ENCODE measurements at places on chromosomes 12 and 14.

DNA sequence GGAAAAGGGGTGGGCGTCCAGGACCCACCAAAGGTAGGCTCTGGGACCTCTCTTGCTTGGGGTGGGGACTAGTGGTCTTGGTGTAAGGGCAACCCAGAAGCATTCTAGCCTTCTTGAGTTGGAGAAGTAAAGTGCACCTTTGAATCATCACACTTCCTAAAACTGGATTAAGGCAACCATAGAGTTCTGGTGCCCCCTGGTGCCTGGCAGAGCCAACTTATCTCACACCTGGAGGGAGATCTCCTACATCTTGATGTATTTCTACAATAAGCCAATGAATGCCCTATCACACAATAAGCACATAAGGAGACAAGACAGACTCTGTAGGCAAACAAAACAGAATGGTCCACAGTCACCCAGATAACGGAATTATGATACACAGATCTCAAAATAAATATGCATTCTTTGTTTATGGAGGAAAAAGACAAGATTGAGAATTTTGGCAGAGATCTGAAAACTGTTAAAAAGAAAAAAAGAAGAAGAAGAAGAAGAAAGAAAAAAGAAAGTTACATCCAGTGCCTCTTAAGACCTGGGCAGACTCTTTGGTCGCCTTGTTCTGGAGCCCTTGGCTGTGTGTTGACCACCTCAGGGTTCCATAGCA lies 95.9 kb upstream of the PPP2R5C start:
- no peak for DNase-seq

- no peak for DNase-seq
Measured at GRCh38 chr12:98341026-98341425, 174.4 kb upstream of the TMPO start.

GRCh38 chr14:65471038-65471878 lies 58.7 kb downstream of the FUT8 start:
- DNase-seq = no peak

- peak; percentile 21 for DNase-seq
Measured at GRCh38 chr12:1634590-1635191, 5.7 kb downstream of the WNT5B start.

GRCh38 chr14:72651081-72651480 lies 242.8 kb downstream of the DPF3 start:
- no peak for DNase-seq

DNA sequence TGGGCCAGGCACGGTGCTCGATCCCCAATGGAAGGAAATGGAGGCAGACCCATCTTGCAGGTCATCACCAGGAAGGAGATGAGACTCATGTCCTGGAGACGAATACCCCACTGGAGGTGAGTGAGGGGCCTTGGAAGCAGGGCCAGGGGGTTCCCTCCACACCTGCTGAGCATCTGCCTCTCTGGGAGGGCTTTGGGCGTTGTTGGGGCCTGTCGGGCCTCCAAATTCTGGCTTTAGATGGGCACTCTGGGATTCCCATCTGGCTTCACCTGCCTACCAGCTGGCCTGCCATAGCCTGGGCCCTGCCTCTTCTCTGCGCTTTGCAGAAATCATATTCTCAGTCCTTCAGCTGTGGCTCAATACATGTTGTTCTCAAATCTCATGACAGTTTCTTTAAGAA lies 13.9 kb downstream of the RTL1 start:
- no peak for DNase-seq

GRCh38 chr12:26331960-26332359 lies 136.6 kb downstream of the SSPN start:
- DNase-seq = no peak

DNA sequence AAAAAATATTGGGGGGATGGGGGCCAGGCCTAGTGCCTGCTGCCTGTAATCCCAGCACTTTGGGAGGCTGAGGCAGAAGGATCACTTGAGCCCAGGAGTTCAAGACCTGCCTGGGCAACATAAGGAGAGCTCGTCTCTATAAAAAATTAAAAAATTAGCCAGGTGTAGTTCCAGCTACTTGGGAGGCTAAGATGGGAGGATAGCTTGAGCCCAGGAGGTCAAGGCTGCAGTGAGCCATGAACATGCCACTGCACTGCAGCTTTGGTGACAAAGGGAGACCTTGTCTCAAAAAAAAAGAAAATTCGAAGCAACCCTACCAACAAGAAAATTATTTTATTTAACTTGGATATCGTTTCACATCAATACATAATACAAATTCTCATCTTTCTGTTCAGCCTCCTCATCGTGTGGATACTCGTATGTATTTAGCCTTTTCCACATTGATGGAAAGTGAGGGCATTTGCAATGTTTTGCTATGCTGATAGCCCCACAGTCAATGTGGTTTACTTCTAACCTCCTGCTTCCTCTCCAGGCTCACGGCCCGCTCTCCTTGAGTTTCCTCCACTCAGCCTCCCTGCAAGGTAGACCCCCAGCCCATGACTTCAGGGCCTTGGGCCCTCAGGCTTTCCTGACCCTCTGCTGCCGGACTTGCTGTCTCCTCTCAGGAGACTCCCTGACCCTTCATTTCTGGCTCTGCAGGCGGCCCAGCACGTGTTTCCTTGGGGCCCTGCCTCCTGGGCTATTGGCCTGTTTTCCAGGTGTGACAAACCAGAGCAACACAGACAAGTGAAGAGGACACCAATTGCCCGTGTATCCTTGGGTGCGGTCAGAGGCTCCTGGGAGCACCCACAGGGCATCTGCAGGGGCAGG lies 54.8 kb downstream of the NFKBIA start:
- DNase-seq = no peak

DNA sequence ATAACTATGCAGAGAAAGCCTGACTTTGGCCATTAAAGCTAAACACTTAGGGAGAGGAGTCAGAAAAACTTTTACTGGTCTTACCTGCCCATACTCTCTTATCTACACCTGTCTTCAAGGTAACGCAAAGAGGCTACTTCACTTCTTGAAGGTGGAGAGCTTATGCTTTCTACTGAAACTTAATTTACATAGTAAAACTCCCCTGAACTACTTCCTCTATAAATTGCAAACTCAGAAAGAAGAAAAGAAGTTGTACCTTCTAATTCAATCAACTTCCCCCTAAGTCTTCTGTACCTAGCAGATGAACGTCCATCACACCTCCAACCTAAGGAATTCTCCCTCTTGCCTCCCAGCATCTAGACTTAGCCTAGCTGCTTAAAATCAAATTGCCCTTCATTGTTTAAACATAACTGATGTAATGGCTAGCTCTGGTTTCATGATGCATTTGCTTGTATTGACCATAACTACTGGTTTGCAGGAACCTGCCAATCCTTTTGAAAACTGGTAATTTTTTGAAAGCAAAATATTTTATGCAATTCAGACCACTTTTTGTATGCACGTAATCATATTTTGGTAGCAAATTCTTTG lies 87.7 kb downstream of the STON2 start:
- DNase-seq = no peak

GRCh38 chr12:121871467-121871866 lies 12.8 kb upstream of the HPD start:
- no peak for DNase-seq

DNA sequence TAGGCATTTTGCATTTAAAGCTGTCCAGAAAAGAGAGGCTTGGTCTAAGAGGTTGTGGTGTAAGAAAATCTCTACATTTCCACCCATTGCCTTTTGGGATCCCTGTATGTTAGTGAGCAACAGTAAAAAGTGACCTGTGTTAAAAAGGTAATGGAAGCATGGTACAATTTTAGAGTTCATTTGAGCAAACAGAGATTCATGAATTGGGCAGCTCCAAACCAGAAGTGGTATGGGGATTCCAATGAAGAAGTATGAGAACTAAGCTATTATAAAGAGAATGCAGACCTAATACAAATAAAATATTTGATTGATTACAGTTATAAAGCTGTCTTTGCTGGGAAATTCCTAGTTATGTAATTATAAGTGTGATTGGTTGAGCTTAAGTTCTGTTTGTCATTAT lies 907.0 kb downstream of the DIO2 start:
- no peak for DNase-seq

DNA sequence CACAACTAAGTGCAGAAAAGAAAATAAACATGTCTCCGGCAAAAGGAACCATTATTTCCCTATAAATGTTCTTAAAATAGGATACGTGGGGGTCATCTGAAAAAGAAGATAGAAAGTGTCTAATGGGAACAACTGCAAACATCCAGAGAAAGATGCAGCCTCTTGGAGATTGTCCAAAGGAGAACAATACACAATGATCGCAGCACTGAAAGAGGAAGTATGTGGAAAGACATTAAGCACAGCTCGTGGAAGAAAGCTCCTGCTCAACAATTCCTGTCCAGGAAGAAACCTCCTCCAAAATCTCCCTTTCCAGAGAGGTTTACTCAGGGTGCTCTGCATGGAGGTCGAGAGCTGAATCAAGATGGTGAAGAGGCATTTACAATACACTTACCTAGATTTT lies 2.5 kb upstream of the LALBA start:
- DNase-seq = no peak

GRCh38 chr14:44989497-44990440 lies 27.8 kb downstream of the TOGARAM1 start:
- no peak for DNase-seq

GRCh38 chr14:63760014-63760413 lies 32.1 kb upstream of the SGPP1 start:
- no peak for DNase-seq

DNA sequence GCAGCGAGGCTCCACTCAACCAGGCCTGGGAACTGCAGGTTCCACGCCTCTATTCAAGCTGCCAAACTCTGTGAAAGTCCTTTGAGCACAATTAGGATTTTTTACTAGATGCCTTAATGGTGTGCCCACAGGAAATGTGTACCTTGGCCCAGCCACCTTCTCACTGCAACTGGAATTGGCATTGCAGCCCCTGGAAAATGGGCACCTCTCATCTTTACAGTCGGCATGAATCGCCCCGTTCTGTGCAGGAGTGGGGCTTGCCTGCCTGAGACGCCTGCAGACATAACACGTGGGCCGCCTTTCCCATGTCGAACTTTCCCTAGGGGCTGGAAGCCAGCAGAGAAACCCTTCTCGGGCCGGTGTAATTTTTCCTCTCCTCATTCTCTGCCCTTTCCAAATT lies 42.0 kb upstream of the ELK3 start:
- no peak for DNase-seq

GRCh38 chr12:71159264-71159663 lies 1.5 kb upstream of the TSPAN8 start:
- DNase-seq = no peak

DNA sequence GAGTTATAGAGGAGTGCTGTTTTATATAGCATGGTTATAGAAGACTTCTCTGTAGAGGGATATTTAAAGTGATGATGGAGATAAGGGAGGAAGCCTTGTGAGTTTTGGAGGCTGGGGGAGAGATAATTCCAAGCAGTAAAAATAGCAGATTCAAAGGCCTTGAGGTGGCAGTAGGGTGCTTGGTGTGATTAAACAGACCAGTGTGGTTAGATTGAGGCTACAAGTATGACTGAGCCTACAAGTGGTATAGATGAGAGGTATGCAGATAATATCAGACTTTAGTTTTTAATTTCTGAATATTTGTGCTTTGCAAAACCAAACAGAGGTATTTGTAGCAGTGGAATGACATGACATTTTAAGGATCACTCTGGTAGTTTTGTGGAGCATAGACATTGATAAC lies 20.3 kb downstream of the FANCM start:
- DNase-seq = no peak

GRCh38 chr12:124484526-124484953 lies 82.9 kb downstream of the NCOR2 start:
- DNase-seq = no peak

DNA sequence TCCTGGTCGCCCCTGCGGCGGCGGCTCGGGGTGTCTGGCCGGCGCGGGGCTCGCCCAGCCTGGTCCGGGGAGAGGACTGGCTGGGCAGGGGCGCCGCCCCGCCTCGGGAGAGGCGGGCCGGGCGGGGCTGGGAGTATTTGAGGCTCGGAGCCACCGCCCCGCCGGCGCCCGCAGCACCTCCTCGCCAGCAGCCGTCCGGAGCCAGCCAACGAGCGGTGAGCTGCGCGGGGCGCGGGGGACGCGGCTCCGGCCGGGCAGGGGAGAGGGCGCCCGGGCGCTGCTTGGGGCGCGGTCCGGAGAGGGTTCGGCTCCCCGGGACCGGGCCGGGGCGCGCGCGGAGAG lies at the start of gene LGALS3:
LGALS3 (plus strand) TSS at position 167 of the 342 bp plus-strand sequence. CDS start 8,122 bp downstream, outside the sequence.
- no peak for DNase-seq

- DNase-seq = no peak
Measured at GRCh38 chr12:27277846-27278260, 33.8 kb downstream of the STK38L start.

GRCh38 chr14:28603606-28604005 lies 163.0 kb upstream of the FOXG1 start:
- no peak for DNase-seq

DNA sequence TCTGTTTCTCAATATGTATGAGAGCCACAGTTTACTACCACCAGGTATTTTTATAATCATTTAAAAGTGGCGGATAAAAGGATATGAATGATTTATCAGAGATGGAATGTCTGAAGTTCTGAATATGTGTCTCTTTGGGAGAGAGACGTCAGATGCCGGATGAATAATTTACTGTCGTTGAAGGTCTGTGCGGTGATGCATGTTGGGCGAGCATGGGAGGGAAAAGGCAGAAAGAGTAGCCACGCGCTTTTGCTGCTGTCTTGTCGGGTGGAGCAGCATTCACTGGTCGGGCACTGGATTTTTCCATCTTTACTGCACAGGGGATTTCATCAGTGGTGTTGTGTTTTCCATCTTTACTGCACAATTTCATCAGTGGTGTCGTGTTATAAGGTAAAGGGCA lies 65.6 kb downstream of the SYNE2 start:
- no peak for DNase-seq

DNA sequence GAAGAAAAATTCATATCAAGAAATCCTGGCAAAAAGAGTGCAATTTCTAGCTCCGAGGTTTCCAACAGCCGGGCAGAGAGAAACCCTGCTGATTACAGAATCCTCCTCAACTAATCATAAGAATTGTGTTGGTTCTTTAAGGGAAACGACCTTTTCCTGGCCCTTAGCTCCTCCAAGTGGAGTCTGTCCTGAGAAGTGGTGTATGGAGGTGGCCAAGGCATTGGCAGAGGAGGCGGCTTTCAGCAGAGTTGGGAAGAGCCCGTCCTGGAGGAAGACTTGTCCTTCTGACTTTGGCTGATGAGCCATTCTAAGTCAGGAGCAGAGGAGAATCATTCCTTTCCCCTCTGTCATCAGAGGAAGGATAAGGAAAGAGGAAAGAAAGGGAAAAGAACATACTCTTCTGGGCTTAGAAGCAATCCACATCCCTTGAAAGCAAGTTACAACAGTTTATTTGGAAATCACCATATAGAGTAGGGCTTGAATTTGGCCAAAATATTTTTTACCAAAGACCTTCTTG lies 46.5 kb upstream of the PTCSC3 start:
- no peak for DNase-seq

GRCh38 chr12:51020448-51021182 lies 5.6 kb downstream of the SLC11A2 start:
- no peak for DNase-seq

DNA sequence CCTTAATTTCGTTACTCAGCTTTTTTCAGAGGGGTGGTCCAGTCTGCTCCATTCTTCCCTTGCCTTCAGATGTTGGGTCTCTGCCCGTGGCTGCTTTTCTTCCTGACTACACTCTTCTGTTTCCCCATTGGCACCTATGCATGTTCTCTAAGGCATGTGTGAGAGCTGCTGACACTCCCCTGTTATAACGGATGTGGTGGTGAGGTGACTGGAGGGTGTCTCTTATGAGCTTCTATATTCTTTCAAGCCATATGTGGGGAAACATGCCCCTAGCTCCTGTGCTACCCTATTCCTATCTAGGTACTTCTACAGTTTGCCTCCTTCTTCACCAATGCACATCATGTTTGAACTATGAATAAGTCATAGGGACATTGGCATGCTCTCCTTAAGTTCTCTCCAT lies 643.2 kb downstream of the RPL10L start:
- no peak for DNase-seq
